Activated naive CD4-positive, alpha-beta T cell treated with anti-CD3 and anti-CD28 coated beads, Interleukin-2, amount 50 U/mL, for 16 hours (primary cell): ENCODE measurements at places on chromosomes 4 and X.

DNA sequence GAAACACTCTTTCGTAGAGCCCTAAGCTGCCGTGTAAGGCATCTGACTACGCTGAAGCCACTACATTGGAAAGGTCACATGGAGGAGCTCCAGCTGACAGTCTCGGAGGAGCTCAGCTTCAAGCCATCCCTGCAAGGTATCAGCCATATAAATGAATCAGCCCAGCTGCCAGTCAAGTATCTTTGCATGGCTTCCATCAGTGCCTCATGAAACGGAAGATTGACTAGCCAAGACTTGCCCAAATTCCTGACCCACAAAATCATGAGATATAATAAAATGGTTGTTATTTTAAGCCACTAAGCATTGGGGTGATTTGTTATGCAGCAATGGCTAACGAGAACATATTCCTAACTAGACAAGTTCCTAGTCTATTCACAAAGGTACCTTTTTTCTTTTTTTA lies 104.1 kb upstream of the SCOC start:
- DNase-seq = no peak

GRCh38 chr4:42498040-42498439 lies 100.8 kb downstream of the SHISA3 start:
- DNase-seq = no peak

GRCh38 chr4:171668403-171668802 lies 144.8 kb upstream of the GALNTL6 start:
- DNase-seq = no peak

DNA sequence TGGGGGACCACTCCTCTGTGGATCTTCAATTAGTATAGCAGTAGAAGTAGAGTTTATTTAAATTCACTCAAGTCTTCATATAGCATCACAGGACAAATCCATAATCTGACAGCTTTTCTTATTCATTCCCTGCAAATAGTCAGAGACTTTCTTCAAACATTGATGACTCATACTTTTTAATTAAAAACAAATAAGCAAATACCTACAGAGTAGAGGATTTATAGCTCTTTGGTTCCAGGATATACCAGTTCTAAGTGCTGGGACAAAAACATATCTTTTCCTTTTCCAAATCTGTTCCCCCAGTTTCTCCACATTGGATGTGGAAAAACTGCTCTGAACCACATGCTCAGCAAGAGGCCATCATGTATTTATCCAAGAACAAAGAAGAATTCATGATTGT lies 24.1 kb downstream of the EMCN start:
- no peak for DNase-seq

DNA sequence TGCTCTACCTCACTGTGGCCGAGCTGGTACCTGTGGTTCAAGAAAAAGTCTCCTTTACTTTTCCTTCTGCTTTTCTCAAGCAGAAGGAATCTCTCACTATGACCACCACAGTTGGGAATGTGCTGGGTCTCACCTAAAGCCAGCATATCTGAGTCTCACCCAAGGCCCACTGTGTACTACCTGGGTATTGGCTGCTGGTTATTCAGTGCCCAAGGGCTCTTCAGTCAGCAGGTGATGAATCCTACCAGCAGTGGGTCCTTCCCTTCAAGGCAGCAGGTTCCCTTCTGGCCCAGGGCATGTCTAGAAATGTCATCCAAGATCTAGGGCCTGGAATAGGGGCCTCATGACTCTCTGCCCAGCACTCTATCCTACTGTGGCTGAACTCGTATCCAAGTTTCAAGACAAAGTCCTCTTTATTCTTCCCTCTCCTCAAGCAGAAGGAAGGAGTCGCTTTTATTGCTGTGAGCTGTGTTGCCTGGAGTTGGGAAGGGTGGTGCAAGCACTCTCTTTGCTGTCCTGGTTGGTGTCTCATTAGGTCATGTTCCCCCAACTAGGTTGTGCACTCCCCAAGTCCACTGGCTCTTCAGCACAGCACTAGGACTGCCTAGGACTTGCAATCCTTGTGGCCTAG lies 6.1 kb downstream of the CXCL10 start:
- no peak for DNase-seq

GRCh38 chrX:141732031-141732430 lies 33.5 kb upstream of the SPANXD start:
- no peak for DNase-seq

GRCh38 chr4:150315691-150316090 lies 237.4 kb downstream of the DCLK2 start:
- DNase-seq = no peak

- no peak for DNase-seq
Measured at GRCh38 chrX:22959204-22959920, 40.4 kb upstream of the DDX53 start.

GRCh38 chrX:70444326-70444945 lies at the start of gene DLG3:
Gene DLG3 (plus strand): TSS chrX:70444835. CDS start chrX:70445202, 367 bp downstream.
- no peak for DNase-seq

DNA sequence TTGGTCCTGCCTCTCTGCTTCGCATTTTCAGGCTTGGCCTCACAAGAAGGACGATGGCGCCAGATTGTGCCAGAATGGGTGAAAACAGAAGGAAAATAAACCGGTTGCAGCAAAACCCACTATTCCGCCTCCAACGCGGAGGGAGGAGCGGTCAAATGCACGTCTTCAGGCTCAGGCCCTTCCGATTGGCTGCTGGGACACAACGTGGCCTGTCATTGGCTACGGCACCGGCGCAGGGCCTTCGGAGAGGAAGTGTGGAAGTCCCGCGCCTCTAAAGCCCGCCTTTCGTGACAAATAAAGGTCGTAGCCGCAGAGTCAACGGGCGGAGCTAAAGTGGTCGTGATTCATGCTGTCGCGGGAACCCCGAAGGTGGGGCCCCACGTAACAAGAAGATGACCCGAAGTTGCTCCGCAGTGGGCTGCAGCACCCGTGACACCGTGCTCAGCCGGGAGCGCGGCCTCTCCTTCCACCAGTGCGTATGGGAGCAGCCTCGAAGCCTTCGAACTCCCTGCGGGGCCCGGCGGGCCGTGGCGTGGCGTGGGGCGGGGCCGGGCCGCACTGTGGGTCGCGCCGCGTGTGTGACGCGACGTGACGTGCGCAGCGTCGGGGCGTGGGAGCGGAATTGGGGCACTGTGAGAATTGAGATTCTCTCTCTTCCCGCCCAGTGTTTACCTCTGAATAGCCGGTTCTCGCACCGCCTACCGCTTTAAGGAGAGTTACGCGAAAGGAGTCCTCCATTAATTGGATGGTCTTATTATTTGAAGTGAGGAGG lies at the start of gene THAP9:
TSS of gene THAP9 (plus strand) at position 325 of the 772 bp plus-strand sequence. CDS start at position 393, 68 bp downstream.
- DNase-seq = peak; percentile 98
